Stimulated activated CD4-positive, alpha-beta T cell treated with anti-CD3 and anti-CD28 coated beads, TNF-alpha, amount 100 ng/mL, for 24 hours (primary cell): ENCODE measurements at places on chromosomes 2 and 18.

DNA sequence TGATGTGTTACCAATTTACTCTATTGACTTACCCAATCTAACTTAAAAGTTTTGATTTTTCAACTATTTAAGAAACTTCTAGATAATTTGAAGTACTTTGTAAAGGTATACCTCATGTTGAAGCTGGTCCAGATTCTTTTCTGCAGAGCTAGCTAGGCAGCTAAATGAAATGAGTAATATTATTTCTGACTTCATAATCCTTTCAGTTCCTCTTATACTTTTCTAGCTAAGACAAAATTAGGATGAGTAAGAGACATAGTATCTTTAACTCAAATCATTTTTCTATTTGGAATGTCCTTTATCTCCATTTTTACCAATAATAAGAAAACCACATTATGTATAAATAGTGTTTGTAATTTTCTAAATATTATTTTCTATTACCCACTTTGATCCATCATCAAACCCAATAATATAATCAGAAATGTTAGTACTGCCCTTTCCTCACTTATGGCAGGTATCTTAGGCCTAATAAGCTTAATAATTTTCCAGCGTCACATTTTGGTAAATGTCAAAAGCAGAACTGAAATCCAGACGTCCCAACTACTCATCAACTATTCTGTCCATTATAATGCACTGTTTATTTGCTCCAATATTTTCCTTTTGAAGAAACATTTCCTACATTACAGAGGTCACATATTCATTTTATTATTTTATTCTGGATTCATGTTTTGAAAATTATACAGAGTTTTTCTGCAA lies 456.6 kb downstream of the THSD7B start:
- DNase-seq: no peak

DNA sequence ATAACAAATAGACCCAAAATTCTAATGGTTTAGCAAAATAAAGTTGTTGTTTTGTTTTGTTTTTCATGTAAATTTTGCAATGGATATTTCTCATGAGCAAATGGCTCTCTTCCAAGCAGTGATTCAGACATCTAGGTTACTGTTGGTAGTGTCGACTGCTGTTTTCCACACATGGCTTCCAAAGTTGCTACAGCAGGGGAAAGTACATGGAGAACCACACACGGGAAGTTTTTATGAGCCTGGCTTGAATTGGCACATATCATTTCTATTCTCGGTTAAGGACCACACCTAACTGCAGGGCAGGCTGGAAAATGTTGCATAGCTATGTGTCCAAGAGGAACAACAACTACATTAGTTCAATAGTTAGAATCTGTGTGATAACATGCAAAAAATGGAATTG lies 262.1 kb downstream of the GALNT13 start:
- no peak for DNase-seq

DNA sequence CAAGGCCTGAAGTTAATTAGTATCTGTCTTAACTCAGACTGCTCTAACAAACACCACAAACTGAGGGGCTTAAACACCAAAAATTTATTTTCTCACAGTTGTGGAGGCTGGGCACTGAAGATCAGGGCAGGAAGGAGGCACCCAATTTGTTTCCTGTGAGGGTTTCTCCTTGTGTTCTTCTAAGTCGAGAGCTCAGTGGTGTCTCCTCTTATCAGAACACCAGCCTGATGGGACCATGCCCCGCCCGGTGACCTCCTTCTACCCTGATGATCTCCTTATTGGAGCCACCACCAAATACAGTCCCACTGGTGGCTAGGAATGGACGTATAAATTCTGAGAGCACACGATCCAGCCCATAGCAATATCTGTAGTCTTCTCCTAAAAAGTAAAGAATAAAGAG lies 20.5 kb downstream of the TMEM18 start:
- DNase-seq: no peak

DNA sequence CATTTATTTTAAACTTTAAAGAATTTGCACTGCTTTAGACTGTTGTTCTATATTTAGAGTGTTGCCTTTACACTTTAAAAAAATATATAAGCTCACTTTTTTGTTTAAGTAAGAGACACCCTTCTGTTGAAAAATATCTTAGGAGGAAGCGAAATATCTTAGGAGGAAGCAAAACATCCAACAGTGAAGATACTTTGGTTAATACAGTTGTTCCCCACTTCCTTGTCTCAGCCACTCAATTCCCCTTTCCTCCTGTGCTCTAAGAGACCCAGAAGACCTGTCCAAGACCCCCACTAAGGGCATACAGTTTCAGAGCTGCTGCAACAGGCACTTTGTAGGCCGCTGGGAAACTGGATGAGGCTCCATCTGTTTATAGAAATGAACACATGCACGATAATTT lies 5.7 kb downstream of the SERPINB8 start:
- DNase-seq: no peak

DNA sequence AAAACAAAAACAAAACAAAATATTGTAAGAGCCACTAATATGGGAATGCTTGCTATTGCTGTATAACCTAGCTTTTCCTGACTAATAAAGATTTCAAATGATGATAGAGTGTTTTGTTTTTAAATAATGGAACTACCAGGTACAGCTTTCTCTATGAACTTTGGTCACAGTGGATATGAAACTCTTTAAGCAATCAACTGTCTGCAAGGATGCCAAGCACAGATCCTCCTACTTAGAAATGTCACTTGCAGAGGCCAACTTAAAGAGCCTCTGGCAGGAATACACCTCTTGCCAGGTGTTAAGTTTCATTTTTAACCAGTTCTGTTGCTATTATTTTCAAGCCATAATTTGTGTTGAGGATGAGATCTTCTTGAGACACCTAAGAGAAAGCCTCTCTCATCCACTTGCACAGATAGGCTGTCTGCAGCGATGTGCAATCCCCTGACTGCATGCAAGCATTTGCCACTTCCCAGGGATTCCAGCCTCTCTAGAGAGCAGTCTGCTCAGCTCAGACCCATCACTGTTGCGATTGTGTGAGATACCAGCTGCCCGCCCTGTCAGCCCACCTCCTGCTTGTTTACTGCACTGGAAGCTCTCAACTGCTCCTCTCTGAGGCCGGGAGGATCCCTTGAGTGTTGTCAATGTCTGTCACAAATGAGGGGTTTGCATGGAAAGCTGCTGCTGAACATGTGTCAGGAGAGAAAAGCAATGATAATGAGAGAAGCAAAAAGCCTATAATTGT lies 86.1 kb upstream of the SCG2 start:
- DNase-seq: no peak

- DNase-seq: peak; percentile 11
Measured at GRCh38 chr2:235135990-235136561, 184.3 kb downstream of the SH3BP4 start.

- DNase-seq: no peak
Measured at GRCh38 chr2:183542606-183543005, 418.4 kb downstream of the NUP35 start.

DNA sequence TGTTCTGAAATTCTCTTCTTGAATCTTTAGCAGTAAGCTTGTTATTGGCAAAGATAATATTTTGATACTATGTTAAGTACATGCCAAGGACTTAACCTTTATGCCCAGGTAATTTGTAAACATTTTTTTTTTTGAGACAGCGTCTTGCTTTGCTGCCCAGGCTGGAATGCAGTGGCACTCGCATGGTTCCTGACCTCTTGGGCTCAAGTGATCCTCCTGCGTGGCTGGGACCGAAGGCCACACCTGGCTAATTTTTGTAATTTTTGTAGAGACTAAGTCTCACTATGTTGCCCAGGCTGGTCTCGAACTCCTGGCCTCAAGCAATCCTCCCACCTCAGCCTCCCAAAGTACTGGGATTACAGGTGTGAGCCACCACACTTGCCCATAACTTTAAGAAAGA lies 35.7 kb upstream of the ZCCHC2 start:
- DNase-seq: no peak

DNA sequence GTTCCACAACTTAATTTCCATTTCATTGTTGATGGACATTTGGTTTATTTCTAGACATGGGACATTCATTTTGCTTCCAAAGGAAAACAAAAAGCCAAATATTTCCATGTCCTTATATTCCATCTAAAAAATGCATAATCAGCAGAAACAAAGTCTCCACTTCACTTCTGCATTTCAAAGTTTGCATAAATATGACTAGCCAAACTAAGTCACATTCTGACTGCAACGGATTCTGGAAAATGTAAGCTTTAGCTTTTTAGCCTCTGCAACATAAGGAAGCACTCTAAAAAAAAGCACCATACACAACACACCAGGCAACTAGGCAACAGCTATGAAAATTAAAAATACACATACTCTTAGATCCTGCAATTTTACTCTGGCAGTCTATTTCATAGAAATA lies 135.3 kb downstream of the ETAA1 start:
- DNase-seq: no peak
